Placental pericyte (primary cell): ENCODE measurements at places on chromosomes 13 and 19. TPM values are rescaled to one million over a fixed set of nuclear protein-coding genes. Genes with fewer than 3 reads are reported as not detected.

APLP1 gene
- total RNA-seq: 2.0 and 2.1 TPM in 2 replicates

MLNR gene
- not detected in 2 replicates for total RNA-seq

CYTH2 gene
- 54.5 and 70.9 TPM in 2 replicates for total RNA-seq

COG6 gene
- total RNA-seq: 30.4 and 30.9 TPM in 2 replicates

BRSK1 gene
- 1.7 and 3.5 TPM in 2 replicates for total RNA-seq

TMEM147 gene
- total RNA-seq: 64.1 and 66.6 TPM in 2 replicates

TNNI3 gene
- total RNA-seq: not detected in 2 replicates
